Stimulated activated CD4-positive, alpha-beta T cell treated with anti-CD3 and anti-CD28 coated beads, Interleukin-4, amount 100 ng/mL, for 4 hours (primary cell): ENCODE measurements at places on chromosomes 2 and 18.

GRCh38 chr2:205785507-205786260 lies 103.4 kb downstream of the NRP2 start:
- no peak for DNase-seq

GRCh38 chr2:30561349-30561748 lies 114.3 kb downstream of the LCLAT1 start:
- no peak for DNase-seq

DNA sequence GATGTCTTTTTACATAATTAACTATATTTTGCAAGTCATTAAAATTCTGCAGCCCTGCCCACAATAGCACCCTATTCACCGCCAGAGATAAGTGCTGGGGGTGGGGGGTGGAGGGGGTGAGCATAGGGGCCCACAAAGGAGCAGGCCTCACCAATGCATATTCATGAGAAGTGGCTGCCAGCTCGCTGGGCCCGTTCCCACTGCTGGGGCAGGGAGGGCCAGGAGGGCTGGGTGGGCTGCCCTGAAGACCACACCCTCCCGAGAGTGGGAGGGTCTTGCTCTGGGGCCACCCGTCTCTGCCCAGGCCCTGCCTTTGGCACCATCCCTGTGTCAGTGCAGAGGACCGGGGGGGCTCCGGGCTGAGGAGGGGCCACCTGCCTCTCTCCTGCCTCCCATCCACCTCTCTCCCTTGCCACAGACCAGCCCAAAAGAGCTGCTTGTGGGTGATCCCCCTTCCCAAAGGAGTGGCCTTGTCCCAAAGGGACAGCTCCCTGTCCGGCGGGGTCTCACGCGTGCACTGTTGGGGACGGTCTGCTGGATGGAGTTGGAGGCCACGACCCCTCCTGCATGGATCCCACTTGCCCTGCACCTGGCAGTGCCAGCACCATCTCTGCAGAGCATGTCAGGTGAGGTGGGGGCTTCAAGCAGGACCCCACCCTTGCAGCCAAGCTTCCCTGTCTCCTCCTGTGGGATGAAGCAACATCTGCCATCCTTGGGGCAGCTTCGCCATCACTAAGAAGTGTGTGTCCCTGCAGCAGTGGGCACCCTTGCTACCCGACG lies 138.8 kb upstream of the GPC1 start:
- DNase-seq, result no peak

- DNase-seq, result no peak
Measured at GRCh38 chr18:3121259-3121658, 98.5 kb downstream of the MYOM1 start.

DNA sequence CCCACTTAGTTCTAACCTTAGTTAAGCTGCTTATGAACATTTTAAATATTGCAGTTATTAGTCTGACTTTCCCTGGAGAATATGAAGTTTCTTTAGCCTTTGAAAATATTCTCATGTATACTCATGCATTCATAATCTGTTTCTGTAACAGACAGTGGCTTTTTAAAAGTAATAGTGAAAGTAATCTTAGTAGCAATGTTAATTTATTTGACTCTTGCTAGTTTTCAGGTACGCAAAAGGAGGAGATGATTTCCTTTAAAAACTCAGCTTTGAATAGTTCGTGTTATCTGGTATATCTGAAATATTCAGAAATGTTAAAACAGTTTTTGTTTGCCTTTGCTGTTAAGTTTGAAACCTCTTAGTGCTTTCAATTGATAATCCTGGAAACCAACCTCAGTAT lies 3.8 kb downstream of the ANKRD12 start:
- no peak for DNase-seq

- peak; percentile 78 for DNase-seq
Measured at GRCh38 chr18:48940854-48941611, 9.7 kb downstream of the SMAD7 start.

GRCh38 chr2:105640246-105640645 lies 104.5 kb upstream of the NCK2 start:
- no peak for DNase-seq

DNA sequence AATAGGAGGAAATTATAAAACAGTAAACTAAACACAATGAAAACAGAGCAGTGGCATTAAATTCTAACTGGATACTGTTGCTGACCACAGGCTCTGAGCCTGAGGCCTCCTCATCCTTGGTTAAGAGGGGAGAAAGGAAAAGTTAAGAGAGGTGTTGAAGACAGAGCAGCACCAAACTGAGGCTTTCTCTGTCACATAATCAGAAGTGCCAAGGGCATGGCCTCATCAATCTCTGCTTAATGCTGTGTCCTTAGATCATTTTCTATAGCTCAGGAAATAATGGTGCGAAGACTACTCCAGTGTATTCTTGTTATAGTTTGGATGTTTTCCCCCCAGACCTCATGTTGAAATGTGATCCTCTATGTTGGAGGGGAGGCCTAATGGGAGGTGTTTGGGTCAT lies 160.9 kb upstream of the SLC1A4 start:
- no peak for DNase-seq

DNA sequence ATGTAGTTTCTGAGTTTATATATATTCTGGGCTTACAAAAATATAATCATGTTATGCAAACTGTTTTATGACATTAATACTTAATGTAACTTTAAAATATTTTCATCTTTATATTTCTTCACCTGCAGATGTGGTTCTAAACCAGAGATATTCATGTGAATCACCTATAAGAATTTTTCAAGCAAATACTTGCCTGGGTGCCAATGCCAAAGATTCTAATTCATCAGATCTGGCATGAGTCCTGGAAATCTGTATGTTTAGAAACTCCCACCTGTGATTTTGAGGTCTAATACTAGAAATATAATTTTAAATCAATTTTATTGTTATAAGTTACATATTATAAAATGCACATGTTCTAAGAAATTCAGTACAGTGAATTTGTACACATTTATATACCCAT lies 19.9 kb upstream of the DNAH6 start:
- no peak for DNase-seq

GRCh38 chr2:35293261-35293660 lies 1062.3 kb upstream of the CRIM1 start:
- no peak for DNase-seq

- DNase-seq, result no peak
Measured at GRCh38 chr2:100742277-100743254, 77.4 kb upstream of the NPAS2 start.

- no peak for DNase-seq
Measured at GRCh38 chr2:58131191-58132011, 84.8 kb downstream of the VRK2 start.

DNA sequence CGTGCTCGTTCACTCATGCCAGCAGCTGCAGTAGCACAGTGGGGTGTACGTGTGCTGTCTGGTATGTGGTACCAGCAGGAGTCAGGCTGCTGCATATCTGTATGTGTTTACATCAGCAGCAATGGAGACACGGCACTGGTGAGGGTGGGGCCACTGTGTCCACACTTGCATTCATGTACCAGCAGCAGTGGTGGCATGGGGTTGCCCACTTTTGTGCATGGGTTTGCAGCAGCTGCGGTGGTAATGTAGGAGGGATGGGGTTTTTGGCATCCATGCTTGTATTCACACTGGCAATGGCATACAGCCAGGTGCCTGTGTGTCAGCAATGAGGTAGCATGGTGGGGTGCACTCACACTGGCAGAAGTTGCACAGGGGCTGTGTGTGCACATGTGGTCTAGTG lies 187.8 kb downstream of the KCNJ3 start:
- no peak for DNase-seq

GRCh38 chr2:168534926-168535325 lies 78.9 kb downstream of the CERS6 start:
- DNase-seq, result no peak

GRCh38 chr2:176468457-176469113 lies 199.3 kb downstream of the MTX2 start:
- DNase-seq, result no peak

DNA sequence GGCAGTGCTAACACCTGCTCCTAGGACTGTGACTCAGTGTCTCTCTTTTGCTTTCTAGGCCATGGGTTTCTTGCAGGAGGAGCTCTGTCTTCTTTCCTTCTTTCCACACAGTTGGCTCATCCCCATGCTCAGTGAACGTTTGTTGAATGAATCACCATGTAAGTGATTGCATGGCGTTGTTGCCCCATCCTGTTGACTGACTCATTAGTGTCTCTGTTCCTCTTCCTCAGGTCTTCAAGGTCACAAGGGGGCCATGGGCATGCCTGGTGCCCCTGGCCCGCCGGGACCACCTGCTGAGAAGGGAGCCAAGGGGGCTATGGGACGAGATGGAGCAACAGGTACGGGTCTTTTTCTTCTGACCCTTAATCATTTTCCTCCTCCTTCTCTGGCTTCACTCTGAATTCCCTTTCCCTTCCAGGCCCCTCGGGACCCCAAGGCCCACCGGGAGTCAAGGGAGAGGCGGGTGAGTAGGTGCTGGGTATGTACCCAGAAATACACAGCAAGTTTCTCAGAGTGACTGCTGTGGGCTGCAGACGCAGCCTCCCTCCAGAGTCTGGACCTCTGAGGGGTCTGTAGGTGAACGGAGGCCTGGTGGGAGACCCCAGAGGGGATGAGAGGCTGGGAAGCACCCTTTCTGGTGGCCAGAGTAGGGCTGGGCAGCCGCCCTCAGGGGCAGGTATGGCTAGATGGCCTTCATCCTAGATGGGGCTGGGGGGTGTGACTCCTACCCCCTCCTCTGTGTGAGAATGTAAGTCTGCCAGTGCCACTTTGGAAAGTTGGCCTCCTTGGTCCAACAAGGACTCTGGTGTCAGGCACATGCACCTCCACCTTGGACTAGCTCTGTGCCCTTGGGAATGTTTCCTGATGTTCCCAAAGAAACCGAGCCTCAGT lies 32.4 kb downstream of the MARCO start:
- no peak for DNase-seq

DNA sequence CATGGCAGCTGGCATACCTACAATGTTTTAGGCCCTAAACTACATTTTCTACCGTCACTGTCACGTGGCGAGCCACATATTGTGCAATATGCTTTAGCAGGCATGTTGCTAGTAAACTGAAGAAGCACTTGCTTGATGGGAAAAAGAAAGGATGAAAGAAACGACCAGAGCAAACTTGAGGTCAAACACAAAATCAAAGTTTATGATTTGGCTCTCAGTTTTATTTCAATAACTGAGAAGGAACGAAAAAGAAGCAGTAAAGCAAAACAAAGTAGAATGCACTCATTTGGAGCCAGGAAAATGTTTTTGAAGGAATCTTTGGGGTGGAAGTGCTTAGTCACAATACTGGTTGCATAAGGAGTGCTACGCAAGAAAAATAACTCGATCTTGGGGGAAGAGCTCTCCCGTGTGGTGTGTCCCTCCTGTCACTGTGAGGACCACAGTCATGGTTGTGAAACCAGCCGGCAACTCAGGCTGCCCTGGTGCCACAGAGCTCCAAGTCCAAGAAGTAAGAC lies 349.8 kb downstream of the RBM43 start:
- DNase-seq, result no peak

- DNase-seq, result no peak
Measured at GRCh38 chr2:218262631-218263586, 2.1 kb downstream of the GPBAR1 start.

DNA sequence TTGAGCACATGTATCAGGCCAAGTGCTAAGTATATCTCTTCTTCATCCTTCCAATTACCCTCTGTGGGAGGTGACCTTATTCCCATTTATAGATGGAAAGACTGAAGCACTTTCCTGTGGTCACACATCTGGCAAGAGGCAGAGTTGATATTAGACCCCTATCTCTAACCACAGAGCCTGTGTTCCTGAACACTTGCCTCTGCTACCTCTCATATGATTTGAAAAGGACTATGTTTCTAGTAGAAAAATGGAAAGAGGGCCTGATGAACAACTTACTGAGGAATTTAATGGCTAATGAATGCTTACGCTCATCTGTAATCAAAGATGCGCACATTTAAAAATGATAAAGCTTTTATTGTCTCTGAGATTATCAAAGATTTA lies 46.2 kb upstream of the DYNC2LI1 start:
- no peak for DNase-seq

DNA sequence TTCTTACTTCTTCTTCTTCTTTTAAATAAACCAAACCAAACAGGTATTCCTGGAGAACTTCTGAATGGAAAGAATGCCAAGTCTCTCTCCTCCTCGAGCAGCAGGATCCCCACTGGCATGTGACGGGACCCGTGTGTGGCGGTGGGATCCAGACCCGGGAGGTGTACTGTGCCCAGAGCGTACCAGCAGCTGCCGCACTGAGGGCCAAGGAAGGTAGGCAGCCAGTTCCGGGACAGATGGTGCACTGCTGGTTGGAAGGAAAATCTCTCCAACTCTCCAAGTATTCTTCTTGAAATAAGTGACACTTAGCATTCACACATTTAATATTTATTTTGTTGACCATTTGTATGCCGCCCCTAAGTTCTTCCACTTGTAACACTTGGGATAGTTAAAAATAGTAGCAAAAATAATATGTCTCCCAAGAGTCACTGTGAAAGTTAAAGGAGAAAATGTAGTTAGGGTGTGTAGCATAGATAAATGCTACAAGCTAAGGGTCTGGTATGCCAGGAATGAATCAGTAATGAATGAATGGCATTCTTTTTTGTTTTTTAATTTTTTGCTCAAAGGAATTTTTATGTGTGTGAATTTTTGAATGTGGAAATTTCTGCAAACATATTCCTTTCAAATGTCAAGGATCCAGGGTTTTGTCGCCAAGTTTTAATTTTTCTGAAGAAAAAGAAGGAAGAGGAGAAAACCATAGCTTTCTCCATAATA lies 349.9 kb downstream of the THSD7B start:
- DNase-seq, result no peak

- no peak for DNase-seq
Measured at GRCh38 chr2:150209746-150210145, 277.7 kb downstream of the RND3 start.

GRCh38 chr18:58299936-58300335 lies 255.9 kb downstream of the NEDD4L start:
- no peak for DNase-seq

DNA sequence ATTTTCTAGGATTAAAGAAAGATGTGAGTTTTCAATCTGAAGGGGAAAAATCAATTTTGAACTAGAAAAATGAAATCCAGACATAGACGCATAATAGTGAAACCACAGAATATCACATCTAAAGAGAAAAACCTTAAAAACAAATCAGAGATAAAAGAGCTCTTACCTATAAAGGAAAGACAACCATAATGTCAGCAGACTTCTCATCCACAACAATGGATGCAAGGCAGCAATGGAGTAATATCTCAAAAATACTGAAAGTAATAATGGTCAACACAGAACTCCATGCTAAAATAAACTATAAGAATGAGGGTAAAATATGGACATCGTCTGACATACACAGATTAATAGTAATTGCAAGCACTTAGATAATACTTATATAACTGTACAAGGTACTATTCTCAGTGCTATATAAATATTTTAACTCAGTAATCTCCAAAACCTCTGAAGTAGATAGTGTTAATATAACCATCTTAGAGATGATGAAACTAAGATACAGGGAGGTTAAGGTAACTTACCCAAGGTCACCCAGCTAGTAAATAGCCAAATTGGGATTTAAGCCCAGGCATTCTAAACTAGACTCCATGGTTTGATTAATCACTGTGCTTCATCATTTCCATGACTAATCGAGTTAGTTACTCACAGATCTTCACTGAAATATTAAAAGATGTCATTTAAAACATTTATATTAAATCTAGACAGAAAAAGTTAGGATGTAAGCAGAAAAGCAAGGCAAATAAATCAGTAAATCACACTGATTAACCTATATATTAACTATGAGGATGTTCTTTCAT lies 89.4 kb upstream of the SPTBN1 start:
- no peak for DNase-seq

- no peak for DNase-seq
Measured at GRCh38 chr2:214481204-214481603, 70.3 kb downstream of the VWC2L start.
